ENCODE measurements at places on chromosomes 12 and 14.

GRCh38 chr14:95442633-95443021 lies 73.8 kb downstream of the SYNE3 start:
- DNase-seq, result peak; percentile 75

- DNase-seq, result no peak
Measured at GRCh38 chr12:65331456-65331855, 53.0 kb downstream of the MSRB3 start.

DNA sequence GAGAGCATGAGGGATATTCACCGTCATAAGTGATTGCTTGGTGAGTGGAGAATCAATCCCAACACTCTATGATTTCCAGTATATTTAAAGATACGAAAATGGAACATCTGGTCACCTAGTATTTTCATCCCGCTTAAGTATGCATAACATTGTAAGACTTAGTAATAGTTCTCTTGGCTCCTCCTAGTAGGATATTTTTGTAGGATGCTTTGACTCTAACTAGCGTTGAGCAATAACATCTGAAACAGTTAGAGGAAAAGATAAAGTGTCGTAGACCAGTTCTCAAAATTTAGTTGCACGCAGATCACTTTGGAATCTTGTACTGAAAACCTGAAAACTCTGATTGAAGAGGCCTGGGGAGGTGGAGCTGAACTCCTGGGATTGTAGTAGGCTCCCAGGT lies 7.6 kb downstream of the SAMD4A start:
- no peak for DNase-seq

- no peak for DNase-seq
Measured at GRCh38 chr14:37490607-37491006, 104.4 kb downstream of the FOXA1 start.

DNA sequence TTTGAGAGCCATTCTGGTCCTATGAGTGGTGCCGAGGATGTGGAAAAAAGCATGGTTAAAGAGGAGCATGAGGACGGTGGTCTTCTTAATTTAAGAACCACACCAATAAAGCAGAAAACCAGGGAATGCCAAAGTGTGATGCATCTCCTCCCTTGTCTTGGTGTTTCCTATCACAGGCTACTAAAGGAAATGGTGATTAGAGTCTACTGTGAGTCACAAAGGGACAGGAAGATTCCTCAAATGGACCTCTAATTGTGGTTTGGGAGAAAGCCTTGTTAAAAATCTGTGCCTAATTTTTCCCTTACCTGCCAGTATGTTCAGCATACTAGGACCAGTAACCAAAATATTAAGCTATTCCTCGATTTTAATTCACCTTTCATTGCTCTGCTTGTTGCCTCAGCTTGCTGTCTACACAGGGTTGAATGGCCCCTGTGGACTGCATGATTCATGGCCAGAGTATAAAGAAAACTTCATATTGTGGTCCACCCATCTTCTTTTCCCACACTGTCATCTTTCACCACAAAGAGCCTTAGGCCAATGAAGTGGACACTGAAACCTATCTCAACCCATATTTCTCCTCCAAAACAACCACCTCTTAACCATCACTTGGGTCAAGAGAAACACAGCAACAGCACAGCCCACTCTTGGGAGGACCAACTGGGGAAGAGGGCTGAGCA lies 38.8 kb downstream of the DIO2 start:
- DNase-seq, result no peak

DNA sequence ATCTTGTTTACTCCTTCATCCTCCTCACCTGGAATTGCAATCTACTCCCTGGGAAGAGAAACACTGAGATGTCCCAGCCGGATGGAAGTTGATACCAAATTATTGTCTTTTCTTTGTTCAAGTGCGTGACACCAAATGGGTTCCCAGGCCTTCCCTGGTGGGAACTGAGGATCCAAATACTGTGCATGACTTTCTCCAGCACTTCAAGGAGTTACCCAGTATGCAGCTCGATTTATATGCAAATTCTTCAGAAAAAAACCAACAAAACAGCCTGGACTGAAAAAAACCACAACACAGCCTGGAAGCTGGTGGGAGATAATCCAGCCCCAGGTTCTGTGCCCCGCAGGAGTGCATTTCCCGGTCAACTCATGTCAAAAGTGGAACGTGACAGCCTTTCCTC lies 310.6 kb downstream of the GLT1D1 start:
- no peak for DNase-seq

- DNase-seq, result no peak
Measured at GRCh38 chr12:15256761-15257160, 35.5 kb upstream of the RERG start.

GRCh38 chr12:56839915-56840325 lies 76.8 kb downstream of the HSD17B6 start:
- peak; percentile 71 for DNase-seq

DNA sequence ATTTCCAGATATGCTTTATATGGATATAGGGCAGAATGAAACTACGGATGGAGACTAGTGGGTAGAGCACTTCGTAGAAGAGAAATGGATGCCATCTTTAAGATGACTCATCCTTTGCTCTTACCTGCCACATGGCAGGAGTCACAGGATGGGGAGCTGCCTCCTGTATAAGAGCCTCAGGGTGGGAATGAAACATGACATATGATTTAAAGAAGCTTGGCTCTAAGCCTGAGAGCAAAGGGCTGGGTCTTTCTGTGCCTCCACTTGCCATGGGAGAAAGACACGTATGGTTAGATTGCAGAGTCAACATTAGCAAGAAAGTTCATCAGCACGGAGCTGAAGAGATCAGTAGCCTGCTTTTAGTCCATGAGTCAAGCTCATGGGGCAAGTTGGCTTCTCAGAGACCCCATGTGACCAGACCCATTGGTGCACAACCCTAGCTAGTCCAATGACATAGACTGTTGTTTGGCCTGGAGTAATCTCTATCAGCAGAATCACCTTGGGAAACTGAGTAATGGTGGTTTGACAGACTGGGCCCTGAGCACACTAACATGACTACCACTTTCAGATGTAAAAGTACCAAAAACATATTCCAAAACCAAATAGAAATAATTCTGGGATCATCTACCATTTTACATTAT lies 38.1 kb upstream of the IL22 start:
- no peak for DNase-seq

GRCh38 chr12:18443768-18444437 lies 182.6 kb downstream of the PIK3C2G start:
- DNase-seq, result no peak

DNA sequence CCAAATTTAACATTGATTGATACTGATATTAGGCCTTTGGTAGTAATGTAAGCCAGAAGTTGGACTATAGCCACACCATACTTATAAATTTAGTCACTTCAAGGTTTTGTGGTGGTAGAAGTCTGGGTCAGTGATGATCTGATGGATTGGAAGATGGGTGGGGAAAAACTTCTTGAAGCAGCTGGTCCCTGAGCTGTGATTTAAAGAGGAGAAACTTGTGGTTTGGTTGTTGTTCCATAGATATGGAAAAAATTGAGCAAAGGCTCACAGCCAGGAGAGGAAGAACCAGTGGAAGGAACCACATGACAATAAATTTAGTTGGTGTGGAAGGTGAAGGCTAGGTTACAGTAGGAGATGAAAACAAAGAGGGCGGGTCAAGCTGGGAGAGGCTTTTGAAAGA lies 26.1 kb downstream of the PTHLH start:
- DNase-seq, result no peak

GRCh38 chr14:34184126-34184525 lies 233.3 kb upstream of the EGLN3 start:
- no peak for DNase-seq

DNA sequence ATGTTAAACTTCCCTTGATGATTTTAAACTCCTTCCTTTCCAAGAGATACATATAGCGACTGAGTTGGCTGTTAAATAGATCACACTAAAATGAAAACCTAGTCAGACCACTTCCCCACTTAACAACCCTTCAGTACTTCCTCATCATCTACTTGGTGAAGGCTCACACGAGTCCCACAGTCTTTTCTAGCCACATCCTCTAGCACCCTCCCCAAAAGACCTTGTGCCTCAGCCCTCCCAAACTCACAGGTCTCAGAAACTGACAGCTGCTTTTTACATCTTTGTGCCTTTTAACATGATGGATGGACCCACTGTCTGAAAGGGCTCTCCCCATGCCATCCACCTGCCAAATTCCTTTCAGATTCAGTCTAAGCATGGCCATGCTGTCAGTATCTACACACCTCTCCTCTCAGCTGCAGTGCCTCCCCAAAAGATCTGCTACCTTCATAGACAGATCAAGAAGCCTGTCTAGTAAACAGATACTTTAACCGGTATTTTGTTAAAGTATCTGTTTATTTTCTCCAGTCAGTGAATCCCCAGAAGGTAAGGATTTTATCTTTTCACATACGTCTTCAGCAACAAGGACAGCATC lies 65.1 kb upstream of the GPHB5 start:
- peak; percentile 16 for DNase-seq

DNA sequence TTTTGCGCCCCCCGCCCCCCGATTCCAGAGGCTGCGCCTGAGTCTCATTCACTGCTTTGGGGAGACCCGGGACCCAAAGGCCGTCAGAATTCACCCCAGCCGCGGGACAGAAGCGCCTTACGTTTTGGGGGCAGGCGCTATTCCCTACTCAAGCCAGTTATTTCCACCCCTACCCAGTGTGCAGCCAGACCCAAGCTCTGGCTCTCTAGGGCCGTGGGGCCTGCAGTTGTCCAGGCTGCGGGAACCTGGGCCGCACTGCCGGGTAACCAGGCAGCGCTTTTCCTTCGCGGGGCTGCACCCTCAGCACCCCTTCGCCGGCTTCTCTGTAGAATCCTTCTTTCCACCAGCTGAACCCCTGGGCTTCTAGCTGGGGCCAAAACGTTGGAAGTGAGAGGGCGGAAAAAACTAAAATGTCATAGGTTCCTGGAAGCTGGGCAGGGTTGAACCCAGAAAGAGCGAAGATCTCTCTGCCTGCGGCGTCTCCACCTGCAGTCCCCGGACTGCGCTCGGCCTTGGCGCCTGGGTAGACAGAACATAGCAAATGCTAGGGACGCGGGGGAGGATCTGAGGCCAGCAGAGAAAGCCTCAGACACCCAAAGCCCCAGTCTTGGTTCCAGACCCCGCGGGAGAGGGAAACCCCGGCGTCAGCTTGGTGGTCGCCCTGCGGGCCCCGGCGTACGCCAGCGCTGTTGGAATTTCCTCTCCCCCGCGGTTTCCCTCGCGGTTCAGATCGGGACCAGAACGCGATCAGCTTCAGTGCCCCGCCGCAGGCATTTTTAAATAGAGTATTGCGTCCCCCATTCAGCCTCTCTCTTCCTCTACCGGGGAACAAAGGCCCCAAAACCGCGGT lies 18.3 kb downstream of the TBX3 start:
- DNase-seq, result no peak

DNA sequence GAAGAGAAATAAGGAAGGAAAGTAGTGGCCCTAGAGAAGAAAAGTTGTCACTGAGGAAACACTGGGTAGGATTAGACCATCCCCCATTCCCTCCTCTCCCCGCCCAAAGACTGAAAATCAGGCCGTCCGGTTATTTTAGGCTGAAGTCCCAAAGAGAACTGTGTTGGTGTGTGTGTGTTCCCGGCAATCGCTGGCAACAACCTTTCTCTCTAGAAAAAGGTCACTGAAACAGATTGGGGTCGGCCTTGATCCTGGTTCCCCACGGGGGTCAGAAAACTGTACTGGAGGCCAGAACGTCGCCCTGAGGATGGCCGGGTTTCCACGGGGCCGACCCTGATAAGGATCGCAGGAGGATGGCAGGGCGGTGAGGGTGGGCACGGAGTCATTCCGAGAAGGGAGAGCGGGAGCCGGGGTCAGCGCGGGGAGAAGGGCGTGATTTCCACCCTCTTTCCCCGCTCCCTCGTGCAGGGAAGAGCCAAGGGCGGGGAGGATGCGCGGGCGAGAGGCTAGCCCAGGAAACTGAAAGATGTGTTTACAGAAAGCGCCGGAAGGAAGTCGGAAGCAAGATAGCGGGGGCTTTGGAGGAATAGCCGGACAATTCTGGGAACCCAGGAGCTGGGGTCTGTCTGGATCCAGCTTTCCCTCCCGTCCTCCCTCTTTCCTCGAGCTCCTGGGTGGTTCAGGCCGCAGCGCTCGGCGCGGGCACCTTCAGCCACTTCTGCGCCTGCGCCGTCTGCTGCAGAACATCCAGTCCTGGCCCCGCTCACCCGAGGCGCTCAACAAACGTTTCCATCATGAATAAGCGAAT lies 25.3 kb upstream of the SPTLC2 start:
- peak; percentile 28 for DNase-seq

GRCh38 chr14:36450550-36450949 lies 69.5 kb downstream of the NKX2-1 start:
- DNase-seq, result no peak

GRCh38 chr12:88411689-88412088 lies 168.6 kb downstream of the KITLG start:
- DNase-seq, result no peak

DNA sequence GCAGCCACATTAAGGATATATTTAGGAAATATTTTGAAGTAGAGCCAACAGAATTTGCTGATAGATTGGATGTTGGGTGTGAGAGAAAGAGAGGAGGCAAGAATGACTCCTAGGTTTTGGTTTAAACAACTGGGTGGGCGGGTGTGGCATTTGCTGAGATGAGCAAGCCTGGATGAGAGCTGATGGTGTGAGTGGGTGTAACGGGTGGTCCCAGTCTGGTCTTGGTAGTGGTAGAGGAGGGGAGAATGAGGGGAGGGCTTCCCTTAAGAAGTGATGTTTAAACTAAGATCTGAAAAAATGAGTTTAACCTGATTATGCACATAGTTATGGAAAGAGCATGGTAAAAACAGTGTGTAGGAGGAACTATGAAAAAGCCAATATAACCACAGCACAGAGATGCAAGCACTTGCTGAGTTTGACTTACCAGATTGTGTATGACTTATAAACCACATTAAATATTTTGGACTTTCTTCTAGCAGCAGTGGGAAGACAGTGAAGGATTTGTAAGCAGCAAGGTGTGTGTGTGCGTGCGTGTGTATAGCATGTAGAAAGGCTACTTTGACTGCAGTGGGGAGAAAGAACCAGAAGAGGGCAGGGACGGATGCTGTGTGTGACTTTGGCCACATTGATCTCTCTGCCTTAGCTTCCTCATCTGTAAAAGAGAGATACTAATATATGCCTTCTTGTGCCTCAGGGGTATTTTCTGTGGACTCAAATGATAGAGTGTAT lies 139.7 kb downstream of the PRIMA1 start:
- DNase-seq, result peak; percentile 25

DNA sequence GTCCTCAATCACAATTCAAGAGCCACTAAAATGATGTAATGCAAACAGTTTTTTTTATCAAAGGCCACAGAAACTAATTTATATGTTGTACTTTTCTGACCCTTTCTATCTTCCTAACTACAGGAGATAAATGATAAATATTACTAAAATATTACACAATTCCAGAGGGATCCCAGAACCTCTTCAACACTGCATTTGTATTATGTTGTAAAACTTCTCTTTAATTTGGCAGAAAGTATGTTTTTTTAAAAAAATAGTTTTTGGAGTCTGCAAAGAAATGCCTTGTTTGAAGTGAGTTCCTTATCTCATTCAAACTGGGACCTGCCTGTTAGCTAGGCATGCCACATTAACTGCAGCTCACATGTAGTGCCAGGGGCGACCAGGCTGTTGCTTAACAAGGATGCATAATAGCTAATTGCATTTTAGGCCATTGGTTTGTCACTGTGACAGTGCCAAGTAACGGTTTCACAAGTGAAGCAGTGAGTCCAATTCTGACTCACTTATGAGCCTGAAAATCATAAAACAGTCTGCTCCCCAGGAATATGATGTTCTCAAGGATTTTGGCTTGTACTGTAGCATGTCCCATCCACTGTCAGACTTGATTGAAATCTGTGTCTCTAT lies 266.9 kb downstream of the KTN1 start:
- no peak for DNase-seq

GRCh38 chr14:104512061-104512460 lies 67.5 kb upstream of the C14orf180 start:
- DNase-seq, result no peak
